ENCODE measurements at places on chromosomes 4 and X.

DNA sequence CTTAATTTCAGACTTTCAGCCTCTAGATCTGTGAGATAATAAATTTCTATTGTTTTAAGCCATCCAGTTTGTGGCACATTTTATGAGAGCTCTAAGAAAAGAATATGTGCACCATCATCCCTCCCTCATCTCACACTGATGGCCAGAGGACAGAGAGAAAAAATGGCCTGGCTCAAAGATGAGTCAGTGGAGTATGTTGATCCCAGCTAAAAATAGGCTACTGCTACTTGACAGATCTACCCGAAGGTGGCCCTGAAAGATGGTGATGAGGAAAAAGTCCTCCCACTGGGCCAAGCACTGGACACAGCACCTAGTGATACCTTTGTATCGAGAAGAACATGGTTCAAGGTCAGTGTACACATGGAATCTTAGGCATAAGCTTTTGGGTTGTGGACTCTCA is 38.2 kb upstream of the DCTD start:
- DNase-seq, result no peak

DNA sequence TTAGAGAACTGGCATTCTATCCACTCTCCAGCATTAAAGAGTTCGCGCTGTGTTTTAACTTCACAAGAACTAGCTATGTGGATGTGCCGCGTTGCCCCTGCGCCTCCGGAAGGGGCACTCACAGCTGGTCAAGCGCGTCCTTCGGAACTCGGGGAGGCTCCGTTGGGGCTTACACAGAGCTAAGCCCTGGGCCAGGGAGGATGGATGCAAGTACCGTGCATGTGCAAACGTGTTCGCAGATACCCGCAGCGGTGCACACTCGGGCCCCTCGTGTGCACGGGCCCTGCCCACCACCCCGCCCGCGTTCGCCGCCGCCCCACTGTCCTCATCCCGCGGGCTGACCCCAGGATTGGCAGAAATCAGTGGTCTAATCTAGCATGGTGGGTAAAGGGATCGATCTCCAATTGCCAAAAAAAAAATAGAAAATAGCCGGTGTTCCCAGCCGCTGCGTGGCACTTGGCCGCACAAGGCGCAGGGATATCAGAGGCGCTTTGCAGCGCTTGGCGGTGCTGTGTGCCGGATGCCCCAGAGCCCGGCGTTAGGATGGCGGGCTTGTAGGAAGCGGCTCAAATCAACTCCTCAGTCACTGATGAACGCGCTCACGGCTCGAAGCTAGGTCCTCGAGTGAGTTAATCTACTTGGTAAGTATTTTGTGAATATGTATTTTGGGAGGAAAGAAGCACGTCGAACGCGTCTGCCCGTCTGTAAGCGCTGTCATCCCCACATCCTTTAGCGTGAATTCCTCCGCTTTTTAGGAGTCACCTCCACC is 989 bp upstream of the PCDH10 start:
- DNase-seq, result no peak

GRCh38 chr4:4507923-4508322 is 33.9 kb downstream of the STX18 start:
- DNase-seq, result peak; percentile 11

GRCh38 chrX:73478961-73479360 is 32.1 kb downstream of the CDX4 start:
- DNase-seq, result no peak

DNA sequence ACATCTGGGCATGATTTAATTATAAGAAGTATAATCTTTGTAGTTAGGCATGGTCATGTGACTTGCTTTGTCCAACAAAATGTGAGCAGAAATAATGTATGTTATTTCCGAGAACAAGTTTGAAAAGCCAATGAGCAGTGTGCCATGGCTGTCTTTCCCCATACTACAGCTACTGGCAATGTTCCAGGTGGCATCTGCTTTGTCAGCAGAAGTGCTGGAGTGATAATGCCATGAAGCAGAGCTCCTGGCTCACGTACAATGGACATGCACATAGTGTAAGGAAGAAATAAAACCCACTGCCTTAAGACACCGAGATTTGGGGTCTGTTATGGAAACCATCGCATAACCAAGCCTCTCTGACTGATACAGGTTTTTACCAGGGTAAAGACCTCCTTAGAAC is 212.6 kb upstream of the RASGEF1B start:
- no peak for DNase-seq

DNA sequence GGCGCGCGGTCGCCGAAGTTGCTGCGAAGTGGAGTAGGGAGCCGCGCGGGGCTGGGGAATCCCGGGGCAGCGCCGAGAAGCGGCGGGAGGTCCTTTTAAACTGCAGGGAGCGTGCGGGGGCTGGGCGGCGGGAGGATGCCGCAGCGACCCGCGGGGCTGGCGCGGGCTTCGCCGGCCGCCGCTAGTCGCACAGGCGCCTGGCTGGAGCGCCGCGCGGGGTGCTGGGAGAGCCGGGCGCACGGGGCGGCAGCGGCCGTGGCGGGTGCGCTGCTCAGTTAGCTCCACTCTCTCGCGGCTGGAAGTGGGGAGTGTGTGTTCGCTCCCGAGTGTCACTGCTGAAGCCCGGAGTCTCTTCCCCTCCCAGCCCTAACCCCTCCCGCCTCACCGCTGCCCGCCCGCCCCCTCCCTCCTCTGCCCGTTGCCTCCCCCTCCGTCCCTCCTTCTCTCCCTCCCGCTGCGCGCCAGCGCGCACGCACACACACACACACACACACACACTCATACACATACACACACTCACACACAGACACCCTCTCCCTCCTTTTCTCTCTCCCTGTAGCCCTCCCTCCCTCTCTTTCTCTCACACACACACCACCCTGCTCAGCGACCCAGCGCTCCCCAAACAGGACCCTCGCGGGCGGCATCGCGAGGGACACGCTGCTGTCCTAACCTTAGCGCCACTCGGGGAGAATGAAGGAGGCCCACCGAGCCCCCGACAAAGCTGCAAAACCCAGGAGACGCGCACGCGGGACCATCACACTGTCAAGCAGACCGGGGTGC is at the start of gene NDNF:
NDNF (minus strand) TSS at position 312 of the 780 bp plus-strand sequence. CDS start 26,698 bp downstream, outside the sequence.
- peak; percentile 49 for DNase-seq

GRCh38 chr4:1356181-1356998 is 9.4 kb downstream of the UVSSA start:
- DNase-seq, result peak; percentile 52

GRCh38 chr4:102862747-102863146 is 6.0 kb upstream of the CISD2 start:
- DNase-seq, result no peak

DNA sequence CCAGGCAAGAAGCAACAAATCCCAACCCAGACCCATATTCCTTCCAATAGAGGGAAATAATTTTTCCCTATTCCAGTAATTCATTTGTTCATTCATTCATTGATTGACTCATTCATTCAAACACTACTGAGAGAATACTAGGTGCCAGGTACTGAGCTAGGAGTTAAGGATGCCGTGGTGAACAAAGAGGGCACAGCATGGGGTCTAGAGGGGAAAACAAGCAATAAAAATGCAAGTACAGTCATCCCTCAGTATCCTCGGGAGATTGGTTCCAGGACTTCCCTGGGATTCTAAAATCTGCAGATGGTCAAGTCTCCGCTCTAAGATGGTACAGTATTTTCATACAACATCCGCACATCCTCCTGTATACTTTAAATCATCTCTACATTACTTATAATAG is 18.7 kb downstream of the RASGEF1B start:
- DNase-seq, result no peak

DNA sequence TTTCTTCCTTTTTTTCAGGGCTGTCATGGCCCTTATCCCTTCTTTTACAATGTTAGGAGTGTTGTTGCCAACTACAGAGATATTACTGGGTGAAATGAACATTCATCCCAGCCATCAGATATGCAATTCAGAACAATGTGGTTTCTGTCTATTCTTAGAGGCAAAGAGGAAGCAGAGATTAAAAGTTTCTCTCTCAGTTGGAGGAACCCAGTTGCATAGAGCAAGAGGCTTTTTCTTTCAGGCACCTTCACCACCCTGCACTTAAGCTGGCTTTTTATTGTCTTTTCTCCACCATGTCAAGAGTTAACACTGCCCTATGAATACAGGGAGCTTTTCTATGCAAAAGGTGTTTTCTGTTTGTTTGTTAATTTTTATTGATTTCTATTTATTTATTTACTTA is 1559.6 kb upstream of the IGFBP7 start:
- no peak for DNase-seq

DNA sequence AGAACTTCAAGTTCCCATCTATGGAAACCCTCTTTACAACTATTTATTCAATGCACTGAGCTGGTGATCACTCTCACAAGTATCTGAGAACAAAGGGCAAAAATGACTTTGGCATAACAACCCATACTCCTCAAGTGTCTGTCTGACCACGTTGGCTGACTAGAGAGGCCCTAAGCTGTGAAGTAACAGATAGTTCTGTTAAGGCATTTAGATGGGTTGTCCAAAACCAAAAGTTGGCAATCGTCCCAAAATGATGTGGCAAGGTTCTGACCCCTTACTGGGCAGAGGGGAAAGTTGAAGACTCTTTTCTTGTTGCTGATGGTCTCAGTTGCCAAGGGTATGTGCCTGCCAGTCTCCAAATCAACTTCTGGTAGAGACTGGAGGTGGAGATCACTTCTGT is 524.8 kb downstream of the PPARGC1A start:
- DNase-seq, result no peak

GRCh38 chr4:182089326-182089725 is 153.9 kb upstream of the TENM3 start:
- DNase-seq, result no peak

GRCh38 chrX:150372280-150372679 is 9.2 kb downstream of the MAMLD1 start:
- no peak for DNase-seq

DNA sequence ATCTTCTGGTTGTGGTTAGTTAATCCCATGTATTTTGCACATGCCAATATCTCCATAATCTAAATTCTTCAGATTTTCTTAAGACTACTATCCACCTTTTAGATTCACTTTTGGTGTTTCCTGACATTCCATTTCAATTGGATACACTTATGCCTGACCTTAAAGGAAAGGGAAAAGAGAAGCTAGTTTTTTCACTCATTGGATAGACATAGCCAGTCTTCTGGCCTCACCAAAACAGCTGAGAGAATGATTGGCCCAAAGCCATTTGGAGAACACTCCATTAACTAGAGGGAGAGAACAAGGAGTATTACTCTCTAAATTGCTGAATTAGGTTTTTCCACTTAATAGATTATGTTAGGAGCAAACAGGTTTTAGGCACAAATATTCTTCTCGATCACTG is 4.0 kb downstream of the PRPS1 start:
- DNase-seq, result no peak

DNA sequence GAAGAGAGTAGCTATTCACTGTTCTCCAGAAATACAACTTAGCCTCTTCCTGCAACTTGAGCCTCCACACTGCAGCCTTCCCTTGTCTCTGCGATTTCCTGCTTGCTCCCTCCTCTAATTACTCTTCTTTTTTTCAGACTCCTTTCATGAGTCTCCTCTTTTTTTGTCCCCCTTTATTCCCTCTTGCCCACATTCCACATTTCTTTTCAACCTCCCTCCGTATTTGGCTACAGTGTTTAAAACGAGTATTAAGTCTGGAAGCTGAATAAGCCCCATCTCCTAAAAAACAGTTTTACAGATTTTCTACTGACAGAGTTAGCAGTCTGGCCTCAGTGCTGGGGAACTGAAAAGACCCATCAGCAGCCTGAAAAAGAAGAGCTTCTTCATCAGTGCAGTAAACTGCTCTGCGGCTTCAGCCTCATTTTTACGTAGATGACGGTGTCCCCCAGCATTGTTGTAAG is 141.5 kb downstream of the TENM3 start:
- DNase-seq, result no peak

- DNase-seq, result no peak
Measured at GRCh38 chr4:62087706-62088105, 887.6 kb downstream of the ADGRL3 start.

DNA sequence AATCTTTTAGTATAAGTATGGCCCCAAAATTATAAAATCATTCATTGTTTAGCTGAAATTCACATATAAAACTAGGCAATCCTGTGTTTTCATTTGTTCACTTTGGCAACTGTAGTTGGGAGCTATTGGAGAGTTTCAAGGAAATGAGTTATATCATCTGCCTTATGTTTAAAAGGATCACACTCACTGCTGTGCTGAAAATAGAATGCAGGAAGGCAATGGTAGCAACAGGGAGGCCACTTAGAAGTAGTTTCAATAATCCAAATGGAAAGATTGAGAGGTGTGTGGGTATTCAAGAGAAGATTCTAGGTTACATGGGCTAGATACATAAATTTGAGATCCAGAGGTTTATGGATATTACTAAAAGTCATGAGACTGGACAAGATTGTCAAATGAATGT is 184.9 kb downstream of the PDGFC start:
- DNase-seq, result no peak

GRCh38 chr4:125323654-125324053 is 8.9 kb downstream of the FAT4 start:
- no peak for DNase-seq

GRCh38 chrX:48022738-48023137 is 15.9 kb downstream of the SPACA5 start:
- DNase-seq, result no peak

GRCh38 chr4:151928112-151928511 is 167.3 kb upstream of the GATB start:
- no peak for DNase-seq

DNA sequence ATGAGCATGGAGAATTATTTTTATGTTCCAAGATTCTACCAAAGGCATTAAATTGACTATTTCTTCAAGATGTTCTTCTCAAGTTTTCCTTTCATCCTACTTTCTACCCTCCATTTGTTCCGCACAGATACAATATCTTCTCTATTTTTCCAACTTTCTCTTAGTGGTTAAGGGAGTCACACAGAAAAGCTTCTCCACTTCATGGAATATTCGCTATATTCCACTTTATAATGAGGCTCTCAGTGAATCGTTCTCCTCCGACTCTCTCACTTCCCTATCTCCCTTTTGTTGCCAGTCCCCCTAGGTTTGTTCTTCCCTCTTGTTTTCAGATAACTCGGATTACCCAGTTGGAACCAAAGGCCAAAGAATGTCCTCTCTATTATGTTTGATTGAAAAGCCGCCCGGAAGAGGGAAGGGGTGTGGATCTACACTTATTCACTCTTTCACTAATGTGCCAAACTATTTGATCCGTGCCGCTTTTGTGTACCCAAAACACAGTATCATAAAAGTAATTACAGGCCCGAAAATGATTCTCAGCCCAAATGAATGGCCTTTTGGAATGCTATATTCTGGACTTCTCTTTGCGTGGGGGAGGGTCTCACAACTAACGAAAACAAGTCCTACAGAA is 1.2 kb downstream of the SH3D19 start:
- no peak for DNase-seq

GRCh38 chrX:106783716-106784115 is 18.8 kb upstream of the TBC1D8B start:
- no peak for DNase-seq

DNA sequence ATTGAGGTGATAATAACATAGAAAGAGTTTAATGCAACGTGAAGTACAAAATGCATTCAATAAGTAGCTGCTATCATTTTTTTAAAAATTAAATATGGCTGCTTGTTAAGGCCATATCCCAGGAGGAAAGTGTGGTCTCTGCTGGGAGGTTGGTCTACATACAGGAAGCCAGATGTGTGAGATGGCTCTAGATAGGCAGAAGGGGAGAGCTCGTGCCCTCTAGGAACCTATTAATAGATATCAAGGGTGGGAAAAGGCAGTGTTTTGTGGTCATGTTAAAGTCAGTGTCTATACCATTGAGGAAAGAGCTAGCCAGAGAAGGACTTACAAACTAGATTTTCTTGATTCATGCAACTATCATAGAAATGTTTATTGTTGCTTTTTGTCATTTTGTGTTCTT is 140.5 kb downstream of the KLHL8 start:
- DNase-seq, result no peak
